ENCODE measurements at places on chromosomes 12 and 14. TPM values are rescaled to one million over a fixed set of nuclear protein-coding genes. Genes with fewer than 3 reads are reported as not detected.

- no peak overlapping the region for H3K27ac ChIP-seq
- no peaks in the 10 kb centered on the region for H3K36me3 ChIP-seq
- no peaks in the 10 kb centered on the region for H3K4me1 ChIP-seq
- H3K4me3 ChIP-seq: no peak overlapping the region
- H3K27me3 ChIP-seq: no peaks in the 10 kb centered on the region
These were observed 40.5 kb upstream of the RTL1 start for GRCh38 chr14:100944052-100944451.

- no peaks in the 10 kb centered on the region for H3K36me3 ChIP-seq
- H3K4me1 ChIP-seq: no peaks in the 10 kb centered on the region
- H3K4me3 ChIP-seq: no peak overlapping the region
- H3K27ac ChIP-seq: no peak overlapping the region
- DNase-seq: no peak
- H3K27me3 ChIP-seq: no peaks in the 10 kb centered on the region
These were observed 79.0 kb upstream of the CPNE8 start for GRCh38 chr12:38984388-38984787.

- H3K27ac ChIP-seq: no peak overlapping the region
- H3K27me3 ChIP-seq: no peaks in the 10 kb centered on the region
- H3K4me1 ChIP-seq: peaks cover 3% of the 10 kb centered on the region
- no peaks in the 10 kb centered on the region for H3K36me3 ChIP-seq
- no peak overlapping the region for H3K4me3 ChIP-seq
- DNase-seq: no peak
These were observed 221.4 kb downstream of the RPS29 start for GRCh38 chr14:49364752-49365117.

The IKBIP gene
- total RNA-seq: 7.3 TPM

DNA sequence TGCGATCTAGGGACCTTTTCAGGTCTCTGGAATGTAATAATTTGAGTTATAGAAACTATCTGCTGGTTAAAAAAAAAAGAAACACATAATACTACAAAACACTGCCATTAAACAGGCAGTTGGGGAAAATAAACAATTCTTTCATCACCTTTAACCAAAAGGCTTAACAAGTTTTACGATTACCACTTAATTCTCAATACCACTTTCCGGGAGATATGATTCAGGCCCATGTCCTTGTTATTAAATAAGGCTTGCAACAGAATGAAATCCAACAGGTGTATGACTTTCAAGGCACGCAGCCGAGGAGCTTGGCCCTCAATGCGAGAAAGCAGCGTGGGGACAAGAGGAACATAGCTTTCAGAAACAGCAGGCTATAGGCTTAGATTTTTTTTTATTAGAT, 5.6 kb upstream of the GLRX5 start:
- no peak overlapping the region for H3K4me3 ChIP-seq
- H3K27me3 ChIP-seq: no peaks in the 10 kb centered on the region
- no peak for DNase-seq
- no peak overlapping the region for H3K27ac ChIP-seq
- H3K36me3 ChIP-seq: no peaks in the 10 kb centered on the region
- peaks cover 17% of the 10 kb centered on the region for H3K4me1 ChIP-seq

Measured in ovary (tissue), 10 donors.